Activated naive CD4-positive, alpha-beta T cell treated with anti-CD3 and anti-CD28 coated beads for 36 hours (primary cell): ENCODE measurements at places on chromosomes 3 and 15. TPM values are rescaled to one million over a fixed set of nuclear protein-coding genes. Genes with fewer than 3 reads are reported as not detected.

GRCh38 chr3:46984591-46985459 is 5.4 kb downstream of the NBEAL2 start:
- no peak for DNase-seq

- no peak for DNase-seq
Observed at GRCh38 chr3:152621006-152621868, 213.7 kb upstream of the P2RY1 start.

DNA sequence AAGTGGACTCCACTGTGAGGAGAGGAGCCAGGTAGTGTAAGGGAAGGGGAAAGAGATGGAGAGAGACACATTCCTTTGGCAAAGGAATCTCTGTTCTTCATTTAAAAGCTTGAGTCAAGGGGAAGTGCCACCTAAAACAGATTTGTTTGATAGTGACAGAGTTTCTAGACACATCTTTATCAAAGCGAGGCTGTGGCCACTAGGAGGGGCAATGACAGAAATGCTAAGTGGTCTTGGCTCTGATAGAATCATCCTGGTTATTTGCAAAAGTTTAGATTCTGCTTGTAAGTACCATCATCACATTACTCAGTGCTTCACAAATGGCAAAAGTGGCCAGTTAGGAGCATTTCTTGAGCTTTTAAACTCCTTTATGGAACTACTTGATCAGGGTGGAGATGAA is 261.4 kb downstream of the CNTN3 start:
- DNase-seq, result no peak

DNA sequence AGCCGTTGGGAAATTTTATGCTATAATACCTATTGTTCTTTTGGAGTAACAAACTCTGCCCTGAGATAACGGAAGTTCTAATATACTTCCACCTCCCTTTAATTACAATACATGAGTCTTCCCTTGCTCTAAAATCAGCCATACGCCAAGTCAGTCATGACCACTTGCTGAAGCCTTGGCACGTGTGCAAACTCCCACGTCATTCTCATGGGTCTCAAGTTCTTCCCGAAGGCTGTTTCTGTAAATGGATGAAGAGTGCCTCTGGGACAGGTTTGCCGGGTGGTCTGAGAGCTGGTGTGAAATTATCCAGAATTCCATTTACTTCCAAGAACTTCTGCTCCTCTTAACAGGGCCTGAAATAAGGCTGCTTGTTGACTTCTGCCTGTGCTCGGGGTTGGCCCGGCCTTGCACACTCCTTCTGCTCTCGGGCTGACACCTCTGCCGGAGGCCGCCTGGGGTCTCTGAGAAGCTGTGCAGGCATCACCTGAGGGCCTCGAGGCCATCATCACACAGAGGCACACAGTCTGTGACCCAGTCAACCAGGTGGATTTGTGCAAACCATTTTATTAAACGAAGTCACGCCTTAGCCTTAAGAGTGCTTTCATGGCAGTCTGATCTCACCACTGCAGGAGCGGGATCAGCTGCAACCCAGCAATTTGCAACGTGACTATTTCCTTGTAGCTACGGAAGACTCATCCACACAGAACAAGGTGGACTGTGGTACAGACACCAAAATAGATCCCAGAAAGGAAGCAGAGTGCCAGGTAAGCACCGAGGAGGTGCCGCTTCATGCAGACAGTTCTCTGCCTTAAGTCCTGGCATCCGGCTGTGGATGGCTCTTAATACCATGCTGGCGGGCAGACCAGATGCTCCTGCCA is 120.1 kb downstream of the ADAMTS17 start:
- no peak for DNase-seq

GRCh38 chr3:150359381-150359780 is 48.7 kb upstream of the TSC22D2 start:
- DNase-seq, result no peak

DNA sequence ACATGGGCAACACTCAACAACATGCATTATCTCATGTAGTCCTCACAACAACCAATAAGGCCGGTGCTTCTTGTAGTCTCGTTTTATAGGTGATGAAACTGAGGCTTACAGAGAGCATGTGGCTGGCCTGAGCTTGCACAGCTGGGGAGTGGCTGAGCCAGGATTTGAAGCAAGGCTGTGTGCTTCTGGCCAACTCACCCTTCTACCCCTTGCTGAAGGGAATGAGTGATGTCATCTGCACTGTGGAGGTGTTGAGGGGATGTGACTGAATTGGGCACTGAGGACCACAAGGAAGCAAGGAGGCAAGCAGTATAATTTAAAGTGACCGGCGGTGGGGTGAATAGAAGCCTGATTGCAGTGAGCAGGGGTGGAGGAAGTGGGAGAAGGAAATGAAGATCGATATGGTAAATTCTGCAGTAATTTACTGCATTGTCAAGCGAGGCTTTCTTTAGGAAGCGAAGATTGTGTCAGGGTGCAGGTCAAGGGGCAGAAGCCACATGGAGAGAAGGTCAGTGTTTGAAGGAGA is 62.3 kb downstream of the MINAR1 start:
- no peak for DNase-seq

DNA sequence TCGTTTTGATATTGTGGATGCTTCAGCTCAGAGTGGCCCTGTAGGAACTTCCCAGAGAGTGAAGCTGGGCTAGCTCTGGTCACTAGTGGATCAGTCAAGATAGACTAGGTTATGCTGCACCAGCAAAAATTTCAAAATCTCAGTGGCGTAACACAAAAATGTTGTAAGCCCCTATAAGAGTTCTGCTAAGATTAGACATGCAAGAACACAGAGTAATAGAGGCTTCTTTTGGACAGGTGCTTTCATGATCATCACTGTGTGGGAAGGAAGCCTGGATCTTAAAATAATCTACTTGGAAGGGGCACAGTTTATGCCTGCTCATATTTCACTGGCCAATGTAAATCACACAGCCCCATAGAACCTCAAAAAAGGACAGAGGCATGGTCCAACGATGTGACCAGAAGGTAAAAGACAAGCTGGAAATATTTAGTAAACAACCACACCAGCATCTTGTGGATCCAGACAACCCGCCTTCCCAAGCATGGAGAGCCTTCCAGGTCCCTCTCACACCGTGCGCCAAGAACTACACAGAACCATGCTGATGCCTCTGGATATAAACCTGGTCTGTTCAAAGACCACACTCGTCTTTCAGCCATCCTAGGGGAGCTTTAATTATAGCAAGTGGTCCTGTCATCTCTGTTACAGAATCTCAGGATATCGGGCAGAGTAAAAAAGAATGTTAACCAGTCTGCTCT is 554.3 kb downstream of the EPHB1 start:
- no peak for DNase-seq

GRCh38 chr15:86275361-86275760 is 195.7 kb downstream of the AGBL1 start:
- DNase-seq, result no peak

CFAP92 gene
- total RNA-seq, result 0.32 TPM

ANKUB1 gene
- not detected for total RNA-seq

DNAH1 gene
- total RNA-seq, result 9.4 TPM

WNT5A gene
- total RNA-seq, result not detected

RBP2 gene
- not detected for total RNA-seq

HIGD2B gene
- 0.19 TPM for total RNA-seq

ARHGEF26 gene
- total RNA-seq, result 0.45 TPM

CFAP100 gene
- total RNA-seq, result not detected
